HT-29 (cell line): ENCODE measurements at places on chromosomes 4 and X. TPM values are rescaled to one million over a fixed set of nuclear protein-coding genes. Genes with fewer than 3 reads are reported as not detected.

The ADD1 gene
- total RNA-seq, result 125 and 167 TPM in 2 replicates

The SASH3 gene
- not detected in 2 replicates for total RNA-seq

The ATP8A1 gene
- total RNA-seq, result 0.68 and 0.69 TPM in 2 replicates

The RNF175 gene
- total RNA-seq, result not detected in 2 replicates

The PROM1 gene
- total RNA-seq, result 54.3 and 61.7 TPM in 2 replicates

The ANXA10 gene
- 50.8 and 66.4 TPM in 2 replicates for total RNA-seq

The SLC25A4 gene
- 11.6 and 12.8 TPM in 2 replicates for total RNA-seq

The EDA2R gene
- total RNA-seq, result 0.53 TPM in 1 of 2 replicates, not detected in the other

The PGAM4 gene
- total RNA-seq, result not detected in 2 replicates

The CSAG2 gene
- total RNA-seq, result not detected in 2 replicates

The SSX4 gene
- total RNA-seq, result not detected in 2 replicates

The ZFYVE28 gene
- total RNA-seq, result 0.26 and 2.0 TPM in 2 replicates
